ENCODE measurements at places on chromosomes 16 and 17. TPM values are rescaled to one million over a fixed set of nuclear protein-coding genes. Genes with fewer than 3 reads are reported as not detected.

KRT31 gene
- total RNA-seq, result not detected

FBXW10 gene
- not detected for total RNA-seq

NSMCE1 gene
- total RNA-seq, result 32.4 TPM

DNA sequence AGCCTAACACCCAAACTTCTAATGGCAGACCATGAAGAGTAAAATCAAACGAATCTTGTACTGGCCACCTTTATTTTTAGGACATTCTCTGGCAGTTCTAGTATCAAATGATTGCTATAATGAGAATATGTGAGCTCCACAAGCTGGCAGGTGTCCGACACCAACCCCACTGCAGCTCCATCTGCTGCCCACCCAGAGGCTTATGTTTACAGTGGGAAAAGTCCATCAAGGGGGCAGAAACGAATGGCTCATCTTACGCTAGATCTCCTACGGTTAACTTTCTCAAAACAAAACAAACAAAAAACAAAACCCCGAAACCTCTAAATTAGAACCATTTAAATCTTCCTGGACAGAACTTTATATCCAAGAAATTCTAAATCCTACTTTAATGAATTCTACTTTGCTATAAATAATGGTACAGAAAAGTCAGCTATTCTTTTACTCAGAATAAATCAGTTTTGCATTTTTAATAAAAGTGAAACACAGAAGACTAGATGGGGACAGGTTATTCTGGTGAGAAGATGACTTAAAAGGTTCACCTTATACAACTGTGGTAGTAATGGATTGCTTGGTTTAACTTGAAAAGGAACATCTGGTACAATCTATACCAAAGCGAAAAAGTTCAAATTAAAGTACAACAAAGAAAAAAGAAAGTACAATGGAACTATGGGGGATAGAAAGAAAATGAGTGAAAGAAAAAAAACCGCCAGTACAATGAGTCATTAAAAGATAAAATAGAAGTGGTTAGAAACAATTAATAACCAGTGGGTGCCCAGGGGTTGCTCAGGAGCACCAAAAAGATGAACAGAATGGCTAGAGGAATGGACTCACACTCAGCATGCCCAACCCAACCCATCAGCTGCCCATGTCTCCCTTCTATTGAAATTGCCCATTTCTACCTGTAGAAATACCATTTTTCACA is 40.2 kb downstream of the GRB2 start:
- H3K36me3 ChIP-seq, result no peaks in the 10 kb centered on the region
- H3K4me3 ChIP-seq, result no peak overlapping the region
- H3K27ac ChIP-seq, result no peak overlapping the region
- H3K4me1 ChIP-seq, result no peaks in the 10 kb centered on the region

- no peak for DNase-seq
- no peak overlapping the region for H3K27ac ChIP-seq
- H3K36me3 ChIP-seq, result no peaks in the 10 kb centered on the region
- H3K4me3 ChIP-seq, result no peak overlapping the region
- no peaks in the 10 kb centered on the region for H3K4me1 ChIP-seq
Measured at GRCh38 chr17:79563237-79564013, 47.4 kb downstream of the RBFOX3 start.

GRCh38 chr17:49407981-49408501 is 6.6 kb downstream of the PHB1 start:
- peaks cover 5% of the 10 kb centered on the region for H3K4me1 ChIP-seq
- H3K27ac ChIP-seq, result no peak overlapping the region
- no peaks in the 10 kb centered on the region for H3K27me3 ChIP-seq

- H3K36me3 ChIP-seq, result no peaks in the 10 kb centered on the region
- H3K27ac ChIP-seq, result no peak overlapping the region
- no peak overlapping the region for H3K4me3 ChIP-seq
- no peak for DNase-seq
- H3K27me3 ChIP-seq, result no peaks in the 10 kb centered on the region
Measured at GRCh38 chr17:33615861-33616260, 322.8 kb upstream of the ASIC2 start.

DNA sequence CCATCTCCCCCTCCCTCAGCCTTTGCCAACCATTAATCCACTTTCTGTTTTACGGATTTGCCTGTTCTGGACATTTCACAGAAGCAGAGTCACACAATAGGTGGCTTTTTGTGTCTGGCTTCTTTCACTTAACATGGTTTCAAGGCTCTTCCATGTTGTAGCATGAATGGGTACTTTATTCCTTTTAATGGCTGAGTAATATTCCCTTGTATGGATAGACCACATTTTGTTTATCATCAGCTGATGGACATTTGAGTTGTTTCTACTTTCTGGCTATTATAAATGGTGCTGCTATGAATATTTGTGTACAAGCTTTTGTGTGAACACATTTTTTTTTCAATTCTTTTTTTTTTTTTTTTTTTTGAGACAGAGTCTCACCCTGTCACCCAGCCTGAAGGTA is 175.6 kb upstream of the RPH3AL start:
- no peak for DNase-seq
- no peaks in the 10 kb centered on the region for H3K27me3 ChIP-seq
- no peak overlapping the region for H3K4me3 ChIP-seq
- no peaks in the 10 kb centered on the region for H3K36me3 ChIP-seq
- no peak overlapping the region for H3K27ac ChIP-seq

DNA sequence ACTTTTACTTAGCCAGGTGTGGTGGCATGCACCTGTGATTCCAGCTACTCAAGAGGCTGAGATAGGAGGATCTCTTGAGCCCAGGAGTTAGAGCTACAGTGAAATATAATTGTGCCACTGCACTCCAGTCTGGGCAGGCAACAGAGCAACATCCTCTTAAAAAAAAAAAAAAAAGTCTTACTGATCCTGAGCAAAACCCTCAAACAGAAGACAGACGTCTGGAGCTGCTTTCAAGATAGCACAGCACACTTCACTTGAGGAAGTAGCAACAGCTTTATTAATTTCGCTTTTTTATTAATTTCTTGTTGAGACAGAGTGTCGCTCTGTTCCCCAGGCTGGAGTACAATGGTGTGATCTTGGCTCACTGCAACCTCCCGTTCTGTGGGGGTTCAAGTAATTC is 10.2 kb upstream of the GGA2 start:
- H3K4me1 ChIP-seq, result no peaks in the 10 kb centered on the region
- H3K27me3 ChIP-seq, result no peaks in the 10 kb centered on the region
- H3K4me3 ChIP-seq, result no peak overlapping the region
- no peaks in the 10 kb centered on the region for H3K36me3 ChIP-seq
- H3K27ac ChIP-seq, result no peak overlapping the region

All from breast epithelium (tissue), 4 donors.